ENCODE measurements at places on chromosomes 12 and 14.

DNA sequence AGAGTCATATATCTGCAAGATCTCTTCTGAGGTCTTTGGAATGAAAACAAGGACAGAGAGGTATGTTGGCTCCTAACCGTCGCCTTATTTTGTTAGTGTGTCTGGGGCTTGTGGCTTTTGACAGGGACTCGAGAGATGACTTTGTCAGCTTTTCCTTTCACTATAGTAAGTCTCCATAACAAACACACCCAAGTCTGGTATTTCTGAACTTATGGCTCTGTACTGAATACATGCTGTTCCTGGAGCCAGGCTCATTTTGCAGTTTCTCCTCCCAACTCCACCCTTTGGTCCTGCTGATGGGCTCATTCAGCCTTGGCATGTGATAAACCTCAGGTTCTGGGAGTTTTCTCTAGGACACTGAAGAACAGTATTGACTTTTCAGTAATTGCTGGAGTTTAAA lies 27.7 kb upstream of the TMED10 start:
- peak; percentile 93 for DNase-seq

- no peak for DNase-seq
Measured at GRCh38 chr12:103691063-103691462, 104.0 kb downstream of the STAB2 start.

- DNase-seq = peak; percentile 58
Measured at GRCh38 chr14:50964683-50965390, 20.6 kb upstream of the PYGL start.

- no peak for DNase-seq
Measured at GRCh38 chr14:104784846-104785707, 10.5 kb downstream of the AKT1 start.

- DNase-seq = no peak
Measured at GRCh38 chr12:51242876-51243275, 4.2 kb downstream of the DAZAP2 start.

DNA sequence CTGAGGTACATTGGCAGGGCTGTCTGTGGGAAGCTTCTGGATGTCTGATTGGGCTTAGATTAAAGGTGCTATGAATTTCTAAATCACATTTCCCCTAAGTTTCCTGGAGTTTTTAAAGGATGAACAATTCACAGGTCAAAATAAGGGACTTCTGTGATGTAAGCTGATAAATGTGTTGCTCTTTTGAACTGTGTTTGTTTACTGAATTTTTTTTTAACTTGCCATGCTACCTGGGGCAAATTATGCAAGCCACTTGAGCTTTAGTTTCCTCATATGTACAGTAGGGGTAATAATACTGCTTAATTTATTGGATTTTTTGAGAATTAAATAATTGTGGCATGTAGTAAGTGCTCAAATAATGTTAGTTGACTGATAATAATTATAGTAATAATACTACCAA lies 52.8 kb upstream of the CCDC91 start:
- no peak for DNase-seq

DNA sequence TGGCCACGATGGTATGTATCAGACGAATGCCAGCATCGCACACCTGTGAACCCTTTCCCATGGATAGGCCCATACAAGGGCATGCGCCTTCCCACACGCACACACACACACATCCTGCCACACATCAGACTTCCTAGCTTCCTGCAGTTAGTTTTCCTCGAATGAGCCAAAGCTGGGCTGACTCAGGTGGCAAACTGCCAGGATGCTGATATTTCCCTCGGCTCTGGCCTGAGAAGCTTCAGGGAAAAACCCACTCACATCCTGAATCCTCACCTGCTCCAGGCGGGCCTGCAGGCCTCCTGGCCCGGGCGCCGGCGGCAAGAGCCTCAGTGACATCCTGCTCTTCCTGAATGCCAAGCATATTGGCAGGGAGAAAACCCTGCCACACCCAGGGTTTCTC lies 22.4 kb downstream of the CALM1 start:
- peak; percentile 61 for DNase-seq

DNA sequence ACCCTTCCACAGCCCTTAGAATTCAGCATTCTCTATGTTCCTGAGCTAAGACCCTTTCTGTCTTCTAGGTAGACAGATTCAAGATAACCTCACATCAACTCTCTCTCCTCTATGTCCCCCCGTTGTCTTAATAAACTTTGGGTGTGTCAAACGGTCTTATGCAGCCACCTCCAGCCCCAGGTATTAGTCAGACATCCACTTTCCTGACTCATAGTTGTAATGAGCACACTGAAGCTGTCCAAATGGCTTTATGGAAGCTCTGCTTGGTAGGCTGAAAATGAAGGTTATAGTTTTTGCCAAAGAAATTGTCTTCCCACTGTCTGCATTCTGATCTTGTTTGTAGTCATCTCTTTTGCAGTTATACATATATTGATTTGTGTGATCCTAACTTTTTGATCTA lies 482.0 kb downstream of the RMST start:
- DNase-seq = no peak

GRCh38 chr12:52585946-52586345 lies 12.3 kb upstream of the KRT74 start:
- no peak for DNase-seq

DNA sequence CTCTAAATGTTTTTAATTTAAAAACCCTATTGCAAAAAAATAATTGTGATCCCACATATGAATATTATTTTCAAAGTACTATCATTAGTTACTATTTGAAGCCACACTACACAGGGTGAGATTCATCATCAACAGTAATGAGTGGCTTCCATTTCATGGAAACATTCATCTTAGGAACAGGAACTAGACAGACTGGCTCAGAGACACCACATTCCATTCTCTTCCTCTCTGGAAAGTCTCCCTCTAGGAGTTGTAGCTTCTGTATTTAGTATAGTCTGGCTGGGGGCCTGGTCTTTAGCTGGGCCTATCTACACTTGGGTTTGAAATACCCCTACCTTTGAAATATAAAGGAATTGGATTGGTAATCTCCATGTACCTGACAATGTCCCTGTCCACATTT lies 6.2 kb upstream of the VDR start:
- no peak for DNase-seq

DNA sequence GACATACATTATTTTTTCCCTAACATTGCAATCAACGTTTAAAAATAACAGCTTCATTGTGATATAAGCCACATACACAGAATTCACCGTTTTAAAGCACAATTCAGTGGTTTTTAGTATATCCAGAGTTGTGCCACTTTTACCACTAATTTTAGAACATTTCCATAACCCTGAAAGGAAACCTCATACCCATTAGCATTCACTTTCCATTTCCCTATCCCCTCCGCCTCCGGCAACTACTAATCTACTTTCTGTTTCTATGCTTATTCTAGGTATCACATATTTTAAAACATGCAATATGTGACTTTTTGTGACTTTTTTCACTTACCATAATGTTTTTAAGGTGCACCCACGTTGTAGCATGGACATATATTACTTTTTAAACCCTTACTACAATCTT lies 55.6 kb upstream of the ISM2 start:
- no peak for DNase-seq

- DNase-seq = no peak
Measured at GRCh38 chr14:32430326-32430725, 101.2 kb downstream of the AKAP6 start.

- no peak for DNase-seq
Measured at GRCh38 chr14:45073231-45073879, 10.6 kb upstream of the PRPF39 start.

DNA sequence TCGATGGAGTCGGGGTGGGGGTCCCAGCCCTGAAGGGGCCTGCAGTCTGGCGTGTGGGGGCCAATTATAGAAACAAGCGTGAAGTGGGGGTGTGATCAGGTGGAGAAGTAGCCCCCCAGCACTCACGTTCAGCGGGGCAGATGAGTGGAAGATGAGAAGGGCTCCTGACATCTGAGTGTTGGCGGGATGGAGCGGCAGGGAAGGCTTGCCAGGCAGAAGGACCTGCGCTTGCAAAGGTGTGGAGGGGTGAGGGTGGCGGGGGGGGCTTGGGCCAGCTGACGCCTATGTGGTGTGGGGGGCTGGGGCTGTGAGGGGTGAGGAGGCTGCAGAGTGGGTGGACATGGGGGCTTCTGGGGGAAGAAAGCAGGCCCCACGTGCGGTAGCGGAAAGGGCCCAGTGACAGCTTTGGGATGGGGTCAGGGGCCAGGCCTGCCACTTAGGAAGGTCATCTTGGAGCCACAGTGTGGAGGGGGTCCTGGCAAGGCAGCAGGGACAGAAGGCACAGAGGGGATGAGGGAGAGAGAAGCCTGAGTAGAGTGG lies 22.2 kb upstream of the BEGAIN start:
- DNase-seq = no peak

GRCh38 chr14:47438650-47439140 lies 236.7 kb downstream of the MDGA2 start:
- no peak for DNase-seq

DNA sequence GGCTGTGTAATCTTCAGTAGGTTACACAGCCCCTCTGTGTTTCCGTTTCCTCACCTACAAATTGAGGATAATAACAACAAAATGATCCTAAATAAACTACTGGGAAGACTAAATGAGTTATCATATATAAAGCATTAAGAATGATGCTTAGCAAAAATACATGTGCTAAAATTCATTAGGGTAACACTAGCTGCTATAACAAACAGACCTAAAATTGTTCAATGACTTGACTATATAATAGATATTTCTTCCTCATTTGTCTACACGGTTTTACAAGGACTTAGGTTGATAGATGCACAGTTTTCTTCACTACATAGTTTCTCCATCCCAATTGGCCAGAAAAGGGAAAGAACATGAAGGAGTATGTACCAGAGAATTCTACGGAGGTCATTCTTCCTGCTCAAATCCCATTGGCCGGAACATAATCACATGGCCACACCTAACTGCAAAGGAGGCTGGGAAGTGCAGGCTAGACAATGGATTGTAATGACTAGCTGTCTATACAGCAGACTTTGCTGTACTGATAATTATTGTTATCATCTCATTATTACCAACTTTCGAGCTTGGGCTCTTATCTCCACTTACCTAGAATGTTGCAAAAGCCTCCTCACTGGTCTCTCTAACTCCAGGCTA lies 223.5 kb upstream of the NUDT4 start:
- DNase-seq = no peak

- DNase-seq = peak; percentile 50
Measured at GRCh38 chr14:99884834-99885648, 91.8 kb downstream of the EML1 start.

DNA sequence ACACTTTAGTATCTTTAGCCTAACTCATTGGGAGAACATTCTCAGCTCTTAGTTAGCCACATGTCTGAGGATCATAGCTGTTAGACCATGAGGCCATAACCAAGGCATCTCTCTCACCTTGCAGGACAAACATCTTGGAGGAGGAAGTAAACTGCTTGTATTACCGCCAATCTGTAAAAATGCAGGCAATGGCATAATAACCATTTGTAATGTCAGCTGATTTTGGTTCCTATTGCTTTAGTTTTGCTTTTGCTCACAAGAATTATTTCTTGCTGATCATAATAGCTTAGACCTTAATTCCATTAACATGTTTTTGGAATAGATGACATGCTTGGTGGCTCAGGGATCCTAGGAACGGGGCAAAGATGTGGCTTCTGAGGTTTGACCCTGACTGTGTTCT lies 16.4 kb upstream of the GSG1 start:
- DNase-seq = no peak

DNA sequence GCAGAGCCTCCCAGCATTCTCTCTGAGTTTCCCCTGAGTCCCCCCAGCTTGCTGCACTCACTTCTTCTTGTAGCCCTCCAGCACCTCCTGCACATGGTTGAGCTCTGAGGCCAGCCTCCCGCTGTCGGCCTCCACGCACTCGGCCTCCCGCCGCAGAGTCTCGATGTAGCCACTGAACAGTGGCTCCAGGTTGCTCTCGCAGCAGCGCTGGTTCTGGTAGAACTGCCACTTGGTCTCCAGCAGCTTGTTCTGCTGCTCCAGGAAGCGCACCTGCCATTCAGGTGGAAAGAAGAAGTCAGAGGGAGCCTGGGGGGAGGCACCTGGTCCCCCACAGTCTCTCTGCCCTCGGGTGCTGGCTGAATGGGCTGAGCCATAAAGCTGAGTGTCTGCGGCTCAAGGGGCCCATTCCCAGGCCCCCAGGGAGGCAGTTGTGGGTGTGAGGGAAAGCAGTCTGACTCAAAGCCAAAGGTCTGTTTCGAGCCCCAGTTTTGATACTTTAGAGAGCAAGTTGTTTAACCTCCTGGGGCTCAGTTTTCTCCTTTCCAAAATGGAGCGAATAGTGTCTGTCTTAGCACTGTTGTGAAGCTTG lies 2.3 kb downstream of the KRT85 start:
- no peak for DNase-seq

- no peak for DNase-seq
Measured at GRCh38 chr14:37201724-37202123, 4.0 kb downstream of the MIPOL1 start.

GRCh38 chr12:68236421-68237059 lies 10.9 kb upstream of the IL26 start:
- no peak for DNase-seq

DNA sequence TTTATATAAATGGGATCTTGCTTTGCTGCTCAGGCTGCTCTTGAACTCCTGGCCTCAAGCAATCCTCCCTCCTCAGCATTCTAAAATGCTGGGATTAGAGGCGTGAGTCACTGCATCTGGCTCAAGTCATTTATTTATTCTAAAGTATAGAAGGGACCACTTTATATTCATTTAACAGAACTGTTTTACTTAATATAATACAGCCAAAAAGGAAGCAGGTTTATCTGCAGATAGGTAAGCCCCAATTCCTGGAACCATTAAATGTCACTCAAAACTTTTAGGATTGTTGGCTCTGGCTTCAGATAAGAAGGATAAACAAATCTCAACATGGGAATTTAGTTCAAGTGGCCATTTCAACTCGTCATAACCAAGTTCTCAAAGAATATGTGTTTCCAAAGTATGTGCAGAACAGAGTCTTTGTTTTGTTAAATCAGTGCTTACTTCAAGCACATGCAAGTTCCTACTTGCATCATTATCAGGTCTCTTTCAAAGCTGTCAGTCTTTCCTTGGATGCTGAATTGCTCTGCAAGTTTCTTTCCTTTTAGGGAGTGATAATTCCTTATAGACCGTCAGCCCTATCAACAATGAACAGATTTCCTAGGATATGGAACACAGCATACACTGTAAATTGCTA lies 60.4 kb downstream of the KITLG start:
- no peak for DNase-seq

GRCh38 chr12:30145684-30146032 lies 361.9 kb upstream of the TMTC1 start:
- no peak for DNase-seq

- DNase-seq = no peak
Measured at GRCh38 chr12:121543786-121544185, 37.0 kb downstream of the KDM2B start.

GRCh38 chr14:57987051-57987450 lies 121.2 kb upstream of the SLC35F4 start:
- DNase-seq = no peak

GRCh38 chr14:67581643-67582042 lies 18.4 kb downstream of the PIGH start:
- peak; percentile 72 for DNase-seq

GRCh38 chr12:65139389-65139788 lies 18.3 kb upstream of the WIF1 start:
- DNase-seq = no peak

GRCh38 chr14:32900547-32900946 lies 38.1 kb upstream of the NPAS3 start:
- no peak for DNase-seq

Measured in large intestine (tissue), 12 donors.